RPMI8226 (cell line): ENCODE measurements at places on chromosomes 5 and 9.
A peak's percentile ranks its signal among the peaks of the same experiment; 100 is the strongest.

GRCh38 chr9:134486596-134486995 is 155.0 kb upstream of the COL5A1 start:
- DNase-seq, result no peak

GRCh38 chr5:175627005-175627404 is 30.9 kb upstream of the HRH2 start:
- DNase-seq, result no peak

- DNase-seq, result no peak
Measured at GRCh38 chr9:112542593-112543292, 56.1 kb downstream of the KIAA1958 start.

DNA sequence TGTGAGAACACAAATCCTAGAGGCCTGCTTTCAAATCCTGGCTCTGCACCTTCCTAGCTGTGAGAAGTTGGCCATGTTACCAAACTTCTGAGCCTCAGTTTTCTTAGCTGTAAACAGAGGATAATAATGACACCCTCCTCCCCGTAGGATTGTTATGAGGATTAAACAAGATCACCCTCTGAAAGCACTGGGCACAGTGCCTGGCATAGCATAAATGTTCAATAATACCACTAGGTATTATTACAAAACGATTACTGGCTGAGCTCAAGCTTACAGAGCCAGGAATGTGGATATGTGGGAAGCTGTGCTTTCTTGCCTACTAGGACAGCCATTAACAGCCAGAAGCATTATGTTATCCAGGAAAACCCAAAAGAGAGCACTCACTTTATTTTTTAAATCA is 30.8 kb upstream of the POU4F3 start:
- no peak for DNase-seq

- DNase-seq, result peak; percentile 38
Measured at GRCh38 chr5:83744821-83745220, 24.2 kb upstream of the HAPLN1 start.

GRCh38 chr9:131584858-131585257 is 39.5 kb downstream of the PRRT1B start:
- no peak for DNase-seq
